ENCODE measurements at places on chromosomes 13 and 19.

GRCh38 chr19:54233941-54234340 lies 8.6 kb downstream of the LILRA6 start:
- DNase-seq, result no peak

DNA sequence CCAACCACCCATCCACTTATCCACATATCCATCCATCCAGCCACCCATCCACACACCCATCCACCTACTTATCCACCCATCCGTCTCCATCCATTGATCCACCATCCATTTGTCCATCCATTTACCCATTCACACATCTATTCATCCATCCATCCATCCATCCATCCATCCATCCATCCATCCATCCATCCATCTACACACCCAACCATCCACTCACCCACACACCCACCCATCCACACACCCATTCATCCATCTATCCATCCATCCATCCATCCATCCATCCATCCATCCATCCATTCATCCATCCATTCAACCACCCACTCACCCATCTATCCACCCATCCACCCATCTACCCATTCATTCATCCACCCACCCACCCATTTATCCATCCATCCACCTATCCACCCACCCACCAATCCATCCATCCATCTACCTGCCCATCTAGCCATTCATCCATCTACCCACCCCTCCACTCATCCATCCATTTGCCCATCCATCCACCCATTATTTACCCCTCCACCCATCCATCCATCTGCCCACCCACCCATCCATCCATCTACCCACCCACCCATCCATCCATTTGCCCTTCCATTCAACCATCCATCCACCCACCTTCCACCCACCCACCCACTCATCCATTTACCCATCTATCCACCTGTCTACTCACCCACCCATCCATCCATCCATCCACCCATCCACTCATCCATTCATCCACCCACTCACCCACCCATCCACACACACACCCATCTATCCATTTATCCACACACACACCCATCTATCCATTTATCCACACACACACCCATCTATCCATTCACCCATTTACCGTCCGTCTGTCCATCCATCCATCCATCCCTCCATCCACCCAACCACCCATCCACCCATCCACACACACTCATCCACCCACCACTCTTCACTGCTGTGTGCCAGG lies 2.5 kb upstream of the TMPRSS9 start:
- no peak for DNase-seq

GRCh38 chr13:22270881-22271280 lies 600.0 kb downstream of the FGF9 start:
- no peak for DNase-seq

DNA sequence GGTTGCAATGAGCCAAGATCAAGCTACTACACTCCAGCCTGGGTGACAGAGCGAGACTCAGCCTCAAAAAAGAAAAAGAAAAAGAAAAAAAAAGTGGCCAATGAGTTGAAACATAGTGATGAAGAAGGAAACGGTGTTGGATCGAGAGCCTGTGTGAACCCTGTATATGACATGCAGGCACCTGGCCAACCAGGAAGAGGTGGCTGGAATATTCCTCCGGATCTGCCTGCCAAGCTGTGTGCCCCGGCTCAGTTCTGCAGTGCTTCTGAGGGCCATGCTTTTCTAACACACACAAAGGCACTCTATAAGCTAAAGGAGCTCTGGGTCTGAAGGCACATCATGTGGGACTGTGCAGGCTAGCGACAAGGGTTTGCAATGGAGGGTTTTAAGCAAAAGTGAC lies 3.7 kb upstream of the ZNF444 start:
- DNase-seq, result no peak

GRCh38 chr13:41199526-41199925 lies 5.2 kb upstream of the KBTBD7 start:
- no peak for DNase-seq

DNA sequence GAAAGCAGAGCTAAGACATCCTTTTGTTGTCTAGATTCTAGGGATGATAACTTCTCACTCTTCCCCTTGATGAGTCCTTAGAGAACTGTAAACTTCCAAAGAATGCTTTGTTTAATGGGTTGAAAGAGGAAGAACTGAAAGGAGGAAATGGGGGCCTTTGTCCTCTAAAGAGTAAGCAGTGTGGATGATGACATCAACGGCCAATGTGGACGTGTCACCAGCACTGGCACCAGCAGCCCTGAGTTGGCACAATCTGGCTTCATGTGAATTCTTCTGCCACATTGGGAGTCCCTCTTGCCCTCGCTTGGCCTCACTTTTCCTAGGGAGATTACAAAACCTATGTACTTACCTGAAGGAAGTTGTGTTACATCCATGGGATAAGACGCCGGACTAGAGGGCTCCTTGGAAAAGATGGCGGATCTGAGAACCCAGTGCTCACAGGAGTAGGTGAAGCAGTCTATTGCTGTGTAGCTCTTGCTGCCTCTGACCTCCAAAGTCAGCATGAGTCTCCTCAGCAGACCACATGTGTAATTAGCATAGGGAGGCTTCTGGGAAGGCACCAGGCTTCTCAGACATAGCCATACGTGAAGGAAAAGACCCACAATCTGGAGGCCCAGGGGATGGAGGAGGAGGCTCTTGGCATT lies 62.8 kb downstream of the RGCC start:
- DNase-seq, result no peak

DNA sequence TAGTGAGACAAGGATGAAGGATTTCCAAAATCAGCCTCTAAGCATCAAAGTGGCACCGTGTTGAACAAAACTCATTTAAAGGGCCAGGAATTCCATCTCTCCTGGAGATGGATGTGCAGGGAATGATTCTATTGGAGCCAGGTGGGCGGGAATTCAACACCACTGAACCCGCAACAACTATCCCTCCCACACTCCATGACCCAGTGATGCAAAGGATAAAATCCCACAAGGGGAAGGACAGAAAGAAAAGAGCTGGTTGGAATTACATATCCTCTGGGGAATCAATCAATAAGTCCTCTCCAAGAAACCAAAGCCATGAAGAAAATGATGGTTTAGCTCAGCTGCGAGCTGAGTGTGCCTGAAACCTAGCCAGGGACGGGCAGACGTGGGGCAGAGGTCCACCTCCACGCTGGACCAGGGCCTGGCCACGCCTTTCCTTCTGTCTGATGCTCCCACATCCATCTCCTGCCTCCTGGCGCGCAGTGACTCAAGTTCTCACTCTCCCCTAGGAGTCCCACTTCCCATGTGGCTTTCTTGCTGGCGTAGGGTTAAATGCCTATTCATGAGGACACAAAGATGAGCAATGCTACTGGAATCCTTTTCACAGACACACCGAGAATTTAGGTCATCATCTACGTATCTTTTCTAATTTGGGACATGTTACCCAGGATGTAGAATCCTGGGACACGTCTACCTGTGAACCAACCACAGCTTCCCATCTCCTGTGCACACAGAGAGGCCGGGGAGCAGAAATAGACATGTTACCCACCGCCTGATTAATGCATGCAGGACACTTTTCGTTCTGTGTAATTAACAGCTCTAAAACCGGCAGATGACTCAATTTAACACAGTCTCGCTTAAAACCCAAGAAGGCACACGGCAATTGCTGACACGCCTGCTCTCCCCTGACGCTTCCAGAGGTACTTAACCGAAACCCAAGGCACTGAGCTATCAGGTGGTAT lies 48.6 kb downstream of the PEPD start:
- no peak for DNase-seq

DNA sequence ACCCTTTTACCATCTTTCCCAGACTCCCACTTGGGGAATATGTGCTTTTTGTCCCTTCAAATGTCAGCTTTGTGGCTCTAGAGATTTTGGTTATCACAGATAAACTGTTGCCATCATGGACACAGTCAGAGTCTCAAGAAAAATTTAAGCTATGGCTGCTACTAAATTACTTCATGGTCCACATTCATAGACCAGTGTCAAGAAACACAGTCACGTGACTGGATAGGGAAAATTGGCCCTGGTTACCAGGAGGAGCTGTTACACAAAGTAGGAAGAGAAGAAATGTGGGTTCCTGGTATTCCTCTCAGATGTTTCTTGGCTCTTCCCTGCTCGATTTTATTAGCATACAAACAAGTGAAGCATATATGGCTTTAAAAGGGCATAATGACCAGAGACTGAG lies 348.9 kb downstream of the NDFIP2 start:
- DNase-seq, result no peak

Measured in large intestine (tissue), 12 donors.